ENCODE measurements at places on chromosomes 2 and 18. TPM values are rescaled to one million over a fixed set of nuclear protein-coding genes. Genes with fewer than 3 reads are reported as not detected.

DNA sequence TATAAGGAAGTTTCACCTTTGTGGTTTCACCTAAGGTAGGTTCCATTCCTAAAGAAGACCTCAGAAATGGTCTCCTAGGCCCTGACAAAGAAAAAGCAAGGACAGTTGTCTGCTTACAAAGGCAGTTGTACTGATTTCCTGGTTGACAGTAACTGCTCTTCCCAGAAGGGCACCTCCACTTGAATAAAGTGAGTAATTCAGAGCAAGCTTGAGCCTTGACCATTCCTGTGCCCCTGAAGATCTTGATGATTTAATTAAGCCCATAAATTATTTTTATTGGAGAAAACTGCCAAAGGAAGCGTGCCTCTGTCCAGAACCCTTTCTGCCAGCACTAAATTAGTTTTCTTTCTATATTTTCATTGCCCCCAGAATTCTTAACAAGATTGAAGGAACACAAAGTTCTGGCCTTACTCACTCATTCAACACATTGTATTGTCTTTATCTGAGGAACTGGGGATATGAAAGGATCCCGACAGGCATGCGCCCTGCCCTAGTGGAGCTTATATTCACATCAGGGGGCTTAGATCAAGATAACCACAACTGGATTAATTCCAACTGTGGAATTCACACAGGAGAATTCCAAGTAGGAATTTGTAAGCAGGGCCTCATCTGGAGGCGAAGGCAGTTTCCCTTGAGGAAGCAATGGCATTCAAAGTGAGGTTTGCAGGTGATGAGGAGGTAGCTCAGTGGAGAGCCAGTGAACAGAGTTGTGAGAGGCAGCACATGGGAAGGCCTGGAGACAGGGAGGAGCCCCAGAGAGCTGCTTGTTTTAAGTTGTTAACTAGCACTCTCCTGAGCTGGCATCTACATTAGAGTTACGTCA lies 21.2 kb downstream of the PTRHD1 start:
- no peaks in the 10 kb centered on the region for H3K4me1 ChIP-seq
- no peaks in the 10 kb centered on the region for H3K36me3 ChIP-seq
- H3K4me3 ChIP-seq, result no peak overlapping the region
- H3K27me3 ChIP-seq, result no peaks in the 10 kb centered on the region
- DNase-seq, result no peak

DNA sequence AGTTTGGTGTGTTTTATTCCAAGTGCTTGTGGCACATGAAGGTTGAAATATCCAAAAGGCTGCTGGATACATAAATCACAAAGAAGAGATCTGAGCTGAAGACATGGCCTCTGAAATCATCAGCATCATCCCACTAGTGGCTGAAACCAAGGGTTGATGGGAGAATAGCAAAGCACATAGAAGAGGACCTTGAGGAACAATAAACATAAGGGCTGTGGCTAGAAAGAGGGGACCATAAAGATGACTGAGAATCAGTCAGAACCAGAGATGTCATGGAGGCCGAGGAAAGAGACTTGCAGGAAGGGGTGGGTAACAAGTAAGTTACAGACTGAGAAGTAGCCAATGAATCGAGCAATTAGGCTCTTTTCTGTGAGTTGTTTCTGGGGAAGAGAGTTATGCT lies 116.8 kb downstream of the CDC42EP3 start:
- no peak overlapping the region for H3K27ac ChIP-seq
- H3K4me3 ChIP-seq, result no peak overlapping the region
- no peaks in the 10 kb centered on the region for H3K36me3 ChIP-seq
- H3K4me1 ChIP-seq, result no peaks in the 10 kb centered on the region

DNA sequence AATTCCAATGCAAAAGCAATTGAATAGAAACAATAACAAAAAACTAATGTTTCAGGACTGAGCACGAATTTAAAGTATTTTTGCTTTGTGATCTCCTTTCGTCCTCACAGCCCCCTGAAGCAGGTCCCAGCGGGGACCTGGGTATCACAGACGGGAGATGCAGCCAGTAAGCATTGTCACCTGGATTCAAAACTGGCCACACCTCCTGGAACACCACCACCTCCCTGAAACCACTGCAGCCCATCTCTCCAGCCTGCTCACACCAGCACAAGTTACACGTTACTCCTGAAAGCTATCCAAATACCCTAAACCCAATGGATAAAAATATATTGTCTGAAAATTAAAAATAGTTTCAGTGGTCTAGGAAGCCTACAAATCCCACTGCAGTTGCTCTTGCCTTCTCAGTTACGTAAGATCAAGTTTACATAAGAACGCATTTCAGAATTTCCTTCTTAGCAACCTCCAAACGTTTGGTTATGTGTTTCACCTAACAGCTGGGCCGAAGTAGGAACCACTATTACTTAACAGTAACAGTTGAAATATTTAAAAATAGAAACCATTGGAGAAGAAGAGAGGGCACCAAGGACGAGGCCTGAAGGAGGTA lies 178.0 kb downstream of the HDAC4 start:
- H3K27ac ChIP-seq, result peak overlapping the region; percentile 96
- H3K4me3 ChIP-seq, result peak overlapping the region; percentile 55
- DNase-seq, result no peak
- H3K36me3 ChIP-seq, result no peaks in the 10 kb centered on the region
- H3K4me1 ChIP-seq, result peaks cover 60% of the 10 kb centered on the region
- no peaks in the 10 kb centered on the region for H3K27me3 ChIP-seq

DNA sequence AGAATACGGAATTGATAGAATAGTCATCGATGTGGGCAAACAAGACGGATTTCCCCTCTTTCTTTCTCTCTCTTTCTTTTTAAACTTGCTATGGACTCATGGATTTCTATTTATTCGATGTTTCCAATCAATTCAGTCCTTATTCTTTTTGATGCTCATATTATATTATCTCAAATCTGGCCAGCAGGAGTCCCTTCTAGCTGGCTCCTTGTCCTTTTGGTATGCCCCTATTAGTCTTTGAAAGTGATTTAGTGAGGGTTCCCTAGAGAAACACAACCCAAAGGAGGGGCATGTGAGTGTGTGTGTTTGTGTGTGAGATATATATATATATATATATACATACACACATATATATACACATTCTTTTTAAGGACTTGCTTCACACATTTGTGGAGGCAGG lies 23.5 kb upstream of the BIN1 start:
- H3K36me3 ChIP-seq, result no peaks in the 10 kb centered on the region
- DNase-seq, result no peak
- H3K27ac ChIP-seq, result no peak overlapping the region
- no peaks in the 10 kb centered on the region for H3K27me3 ChIP-seq
- H3K4me3 ChIP-seq, result no peak overlapping the region

DNA sequence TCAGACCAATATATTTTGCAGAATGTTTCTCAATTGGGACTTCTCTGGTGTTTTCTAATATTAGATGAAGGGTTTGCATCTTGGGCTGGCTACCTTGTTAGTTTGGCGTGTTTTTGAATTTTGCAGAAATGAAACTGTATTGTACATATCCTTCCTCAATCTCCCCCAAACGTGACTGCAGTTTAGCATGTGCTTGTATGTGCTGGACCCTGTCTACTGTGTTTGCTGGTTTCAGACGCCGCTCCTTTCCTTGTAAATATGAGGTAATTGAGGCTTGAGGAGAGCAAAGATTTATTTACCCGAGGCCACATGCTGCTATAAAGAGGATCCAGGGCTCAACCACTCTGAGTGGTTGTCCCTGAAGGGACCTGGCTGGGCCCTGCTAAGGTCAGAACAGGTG lies 57.2 kb downstream of the NGEF start:
- H3K36me3 ChIP-seq, result no peaks in the 10 kb centered on the region
- H3K4me3 ChIP-seq, result no peak overlapping the region
- DNase-seq, result no peak
- H3K4me1 ChIP-seq, result no peaks in the 10 kb centered on the region

GRCh38 chr18:3411854-3412268 lies 38.1 kb upstream of the TGIF1 start:
- no peak overlapping the region for H3K27ac ChIP-seq
- peak overlapping the region; percentile 50 for H3K4me3 ChIP-seq
- H3K36me3 ChIP-seq, result no peaks in the 10 kb centered on the region
- no peak for DNase-seq
- no peaks in the 10 kb centered on the region for H3K27me3 ChIP-seq

DNA sequence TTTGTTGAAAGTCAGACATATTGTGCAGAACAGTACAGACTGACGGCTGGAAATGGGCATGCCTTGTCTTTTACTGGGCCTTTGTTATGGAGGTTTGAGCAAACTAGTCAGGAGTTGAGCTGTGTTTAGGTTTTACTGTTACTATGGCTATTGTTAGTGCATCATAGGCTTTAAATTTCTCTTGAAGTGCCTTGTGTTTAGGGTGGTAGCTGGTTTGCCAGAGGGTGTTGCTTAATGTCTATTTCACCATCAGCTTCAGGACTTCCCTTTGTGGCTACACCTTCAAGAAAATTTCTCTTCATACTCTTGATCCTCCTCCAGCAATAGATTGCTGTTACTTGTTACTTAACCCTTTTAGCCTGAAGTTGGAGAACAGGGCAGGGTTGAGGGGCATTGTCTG lies 104.6 kb downstream of the CAPN13 start:
- no peaks in the 10 kb centered on the region for H3K4me1 ChIP-seq
- no peak overlapping the region for H3K4me3 ChIP-seq

- H3K4me3 ChIP-seq, result no peak overlapping the region
- no peak overlapping the region for H3K27ac ChIP-seq
- no peaks in the 10 kb centered on the region for H3K4me1 ChIP-seq
- no peaks in the 10 kb centered on the region for H3K36me3 ChIP-seq
Measured at GRCh38 chr2:240347949-240348500, 87.4 kb upstream of the GPC1 start.

- H3K4me1 ChIP-seq, result no peaks in the 10 kb centered on the region
- no peaks in the 10 kb centered on the region for H3K36me3 ChIP-seq
Measured at GRCh38 chr2:218368621-218369153, 12.0 kb downstream of the CATIP start.

DNA sequence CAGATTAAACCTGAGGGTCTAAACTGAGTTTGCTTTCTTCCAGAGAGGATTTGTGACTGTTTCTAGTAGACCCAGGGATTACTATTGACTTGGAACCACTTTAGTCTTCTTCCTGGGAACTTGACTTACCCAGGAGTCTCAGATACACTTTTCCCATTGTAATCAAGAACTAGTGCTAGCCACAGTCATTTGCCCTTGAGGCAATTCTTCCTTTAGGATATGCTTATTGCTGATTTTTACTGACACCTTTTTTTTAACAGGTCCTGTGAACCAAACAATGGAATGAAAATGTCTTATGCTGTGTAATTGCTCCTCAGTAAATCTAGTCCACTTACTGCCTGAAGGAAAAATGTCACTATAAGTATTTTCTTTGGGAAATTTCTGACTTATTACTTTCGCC lies 78.3 kb downstream of the TAF4B start:
- no peaks in the 10 kb centered on the region for H3K27me3 ChIP-seq
- no peaks in the 10 kb centered on the region for H3K4me1 ChIP-seq
- H3K4me3 ChIP-seq, result no peak overlapping the region
- no peak overlapping the region for H3K27ac ChIP-seq

DNA sequence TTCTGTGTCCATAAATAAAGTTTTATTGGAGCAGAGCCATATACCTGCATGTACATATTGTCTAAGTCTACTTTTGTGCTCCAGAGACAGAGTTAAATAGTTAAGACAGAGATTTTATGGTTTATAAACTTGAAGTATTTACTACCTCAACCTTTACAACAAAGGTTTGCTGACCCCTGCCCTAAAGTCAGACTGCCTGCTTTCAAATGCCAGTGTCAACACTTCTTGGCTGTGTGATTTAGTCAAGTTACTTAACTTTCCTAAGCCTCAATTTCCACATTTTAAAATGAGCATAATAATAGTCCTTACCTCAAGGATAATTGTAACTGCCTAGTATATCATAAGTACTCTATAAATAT lies 44.4 kb upstream of the ITPRID2 start:
- no peak overlapping the region for H3K27ac ChIP-seq
- H3K36me3 ChIP-seq, result no peaks in the 10 kb centered on the region
- no peak for DNase-seq
- no peaks in the 10 kb centered on the region for H3K27me3 ChIP-seq
- H3K4me1 ChIP-seq, result no peaks in the 10 kb centered on the region
- no peak overlapping the region for H3K4me3 ChIP-seq

- no peaks in the 10 kb centered on the region for H3K4me1 ChIP-seq
- H3K27me3 ChIP-seq, result no peaks in the 10 kb centered on the region
- H3K27ac ChIP-seq, result no peak overlapping the region
- no peaks in the 10 kb centered on the region for H3K36me3 ChIP-seq
Measured at GRCh38 chr18:27120246-27120645, 64.9 kb downstream of the CHST9 start.

DNA sequence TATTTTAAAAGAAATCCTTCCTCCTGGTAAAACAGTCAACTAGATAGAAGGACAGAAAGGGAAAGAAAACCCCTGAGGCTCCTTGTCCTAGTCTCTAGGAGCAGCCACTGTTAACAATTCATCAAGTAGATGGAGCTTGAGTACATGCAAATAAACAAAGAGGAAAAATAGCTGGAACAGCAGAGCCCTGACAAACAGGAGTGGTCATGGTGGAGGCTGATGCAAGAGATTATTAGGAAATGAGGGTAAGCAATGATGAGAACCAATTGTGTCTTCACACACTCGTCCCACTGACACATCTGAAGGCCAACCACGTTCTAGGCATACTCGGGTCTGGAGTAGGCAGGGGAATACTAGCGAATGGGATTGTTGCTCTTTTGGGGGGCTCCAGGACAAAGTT lies 9.2 kb downstream of the DLGAP1 start:
- H3K27me3 ChIP-seq, result no peaks in the 10 kb centered on the region
- H3K27ac ChIP-seq, result no peak overlapping the region
- DNase-seq, result no peak
- no peak overlapping the region for H3K4me3 ChIP-seq
- no peaks in the 10 kb centered on the region for H3K36me3 ChIP-seq

GRCh38 chr18:62897153-62897552 lies 181.8 kb downstream of the PHLPP1 start:
- no peaks in the 10 kb centered on the region for H3K4me1 ChIP-seq
- DNase-seq, result no peak
- no peak overlapping the region for H3K4me3 ChIP-seq
- no peaks in the 10 kb centered on the region for H3K27me3 ChIP-seq
- H3K36me3 ChIP-seq, result no peaks in the 10 kb centered on the region
- H3K27ac ChIP-seq, result no peak overlapping the region

GRCh38 chr2:197298609-197299008 lies 12.0 kb downstream of the ANKRD44 start:
- no peaks in the 10 kb centered on the region for H3K27me3 ChIP-seq
- H3K27ac ChIP-seq, result no peak overlapping the region
- no peak overlapping the region for H3K4me3 ChIP-seq
- no peak for DNase-seq

GRCh38 chr18:22998344-22998743 lies 65.2 kb downstream of the RBBP8 start:
- DNase-seq, result no peak
- H3K36me3 ChIP-seq, result no peaks in the 10 kb centered on the region
- no peaks in the 10 kb centered on the region for H3K4me1 ChIP-seq
- no peaks in the 10 kb centered on the region for H3K27me3 ChIP-seq
- H3K4me3 ChIP-seq, result no peak overlapping the region

- DNase-seq, result no peak
- no peak overlapping the region for H3K27ac ChIP-seq
- no peaks in the 10 kb centered on the region for H3K4me1 ChIP-seq
- H3K27me3 ChIP-seq, result no peaks in the 10 kb centered on the region
Measured at GRCh38 chr2:11955884-11956291, 209.5 kb downstream of the LPIN1 start.

MFSD6 gene
- 53.2 TPM for total RNA-seq

CCDC178 gene
- total RNA-seq, result not detected

ABCA12 gene
- not detected for total RNA-seq

SATB2 gene
- 1.2 TPM for total RNA-seq

TMEM163 gene
- not detected for total RNA-seq

SIX2 gene
- total RNA-seq, result 22.2 TPM

DAPL1 gene
- total RNA-seq, result not detected

Measured in ascending aorta (tissue), 2 donors.